Right lobe of liver (tissue), 6 donors: ENCODE measurements at places on chromosomes 3 and 15. TPM values are rescaled to one million over a fixed set of nuclear protein-coding genes. Genes with fewer than 3 reads are reported as not detected.

RTP3 gene
- total RNA-seq, result 29.0 TPM

- DNase-seq, result no peak
These were observed 69.0 kb upstream of the RAD18 start for GRCh38 chr3:9032231-9032777.

DNA sequence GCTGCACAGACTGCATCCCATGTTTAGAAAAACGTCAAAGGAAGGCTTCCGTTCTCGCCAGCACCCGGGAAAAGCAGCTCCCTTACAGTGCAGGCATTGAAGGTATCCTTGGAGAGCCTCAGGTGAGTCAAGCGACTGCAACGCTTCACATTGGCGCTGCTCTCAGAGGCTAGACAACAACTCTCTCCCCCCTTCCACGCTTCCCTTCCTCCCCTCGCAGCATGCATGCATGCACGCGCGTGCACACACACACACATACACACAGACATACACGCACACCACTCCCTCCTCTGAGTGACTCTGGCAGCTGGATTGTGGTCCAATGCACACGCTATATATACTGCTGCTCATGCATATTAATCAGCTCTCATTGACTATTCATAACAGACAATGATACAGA lies 191.1 kb downstream of the PDZRN3 start:
- DNase-seq, result no peak

P2RY13 gene
- total RNA-seq, result 2.3 TPM

DNA sequence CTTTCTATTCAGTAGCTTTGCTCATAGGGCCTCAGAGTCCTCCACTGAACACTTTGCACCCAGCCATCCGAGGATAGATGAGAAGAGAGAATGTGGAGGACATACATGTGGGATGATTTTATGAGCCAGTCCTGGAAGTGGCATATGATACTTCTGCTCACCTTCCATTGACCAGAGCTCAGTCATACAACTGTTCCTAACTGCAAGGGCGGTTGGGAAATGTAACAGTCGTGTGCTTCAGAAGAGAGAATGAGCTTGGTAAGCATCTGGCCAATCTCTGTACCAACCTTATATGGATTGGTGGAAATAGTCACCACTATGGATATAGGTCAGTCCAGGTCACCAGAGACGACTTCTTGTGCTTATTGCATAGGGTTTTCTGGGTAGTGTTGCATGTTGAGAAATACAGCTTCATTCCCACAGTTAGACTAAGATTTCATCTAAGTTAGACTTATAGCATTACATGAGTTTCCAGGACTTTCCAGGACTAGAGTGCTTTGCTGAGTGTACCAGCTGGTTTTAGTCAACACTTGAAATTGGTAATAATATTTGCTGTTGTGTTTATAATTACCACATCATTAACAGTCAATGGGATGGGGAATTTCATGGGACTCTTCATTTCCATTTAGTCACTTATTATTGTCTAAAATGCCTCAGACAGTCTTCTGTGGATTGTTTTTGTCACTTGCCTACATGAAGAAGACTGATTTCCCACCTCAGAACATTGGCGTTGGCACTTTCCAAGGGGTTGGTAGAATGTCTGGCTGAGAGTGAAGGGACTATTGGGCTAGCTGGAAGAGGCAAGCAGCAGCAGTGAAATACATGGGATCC lies 214.5 kb upstream of the ROPN1 start:
- no peak for DNase-seq

DNA sequence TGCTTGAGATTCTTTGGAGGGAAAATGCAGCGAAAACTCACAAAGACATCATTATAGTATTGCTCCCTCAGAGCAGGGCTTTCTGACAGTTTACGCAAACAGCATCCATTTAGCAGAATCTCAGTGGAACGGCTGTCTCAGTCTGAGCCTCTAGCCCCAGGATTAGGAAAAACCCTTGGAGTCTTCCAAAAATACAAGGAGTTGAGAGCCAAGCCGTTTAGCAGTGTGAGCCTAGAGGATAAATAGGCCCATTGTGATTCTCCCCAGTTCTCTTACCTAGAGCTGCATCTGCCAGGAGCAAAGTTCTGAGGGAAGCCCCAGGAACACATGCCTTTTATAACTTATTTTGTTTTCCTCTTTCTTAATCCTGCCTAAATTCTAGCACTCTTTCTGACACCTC lies 359.6 kb downstream of the NTRK3 start:
- no peak for DNase-seq

IMPG2 gene
- total RNA-seq, result 0.06 TPM

CCDC39 gene
- not detected for total RNA-seq

LINS1 gene
- 8.6 TPM for total RNA-seq

DNA sequence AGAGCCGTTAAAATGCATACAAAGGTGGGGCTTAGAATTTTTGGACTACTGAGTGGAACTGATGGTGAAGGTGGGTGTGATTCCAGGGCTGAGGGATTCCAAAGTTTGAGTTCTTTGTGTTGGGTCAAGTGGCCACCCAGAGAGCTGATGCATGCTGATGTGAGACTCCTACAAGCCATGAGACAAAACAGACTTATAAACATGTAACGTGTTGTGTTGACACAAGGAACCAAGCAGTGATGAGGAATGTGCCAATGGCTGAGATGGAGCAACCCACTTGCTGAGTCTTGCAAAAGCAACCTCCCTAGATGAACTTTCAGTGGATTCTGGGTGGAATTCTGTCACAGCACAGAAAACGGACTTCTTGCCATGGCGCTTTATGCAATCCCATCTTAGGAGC lies 289.0 kb downstream of the TLE3 start:
- DNase-seq, result no peak

HESX1 gene
- total RNA-seq, result 0.88 TPM

- DNase-seq, result no peak
These were observed 43.0 kb downstream of the RAB8B start for GRCh38 chr15:63232405-63232804.

DNA sequence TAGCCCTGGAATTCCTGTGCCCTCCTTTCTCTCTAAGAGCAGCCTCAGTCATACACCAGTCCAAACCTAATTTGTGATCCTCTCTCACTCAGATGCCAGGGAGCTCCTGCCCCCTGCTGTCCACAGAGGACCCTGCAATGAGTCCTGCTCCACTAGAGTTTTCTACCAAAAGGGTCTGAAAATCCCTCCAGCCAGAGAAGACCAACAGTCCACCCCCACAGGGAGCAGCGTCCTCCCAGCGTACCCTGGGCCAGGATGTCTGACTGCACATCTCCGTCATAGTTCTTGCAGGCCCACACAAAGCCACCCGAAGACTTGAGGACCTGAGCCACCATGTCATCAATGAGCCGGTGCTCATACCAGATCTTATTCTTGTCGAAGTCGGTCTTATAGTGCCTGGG lies 15.4 kb downstream of the IDH2 start:
- peak; percentile 53 for DNase-seq

DNA sequence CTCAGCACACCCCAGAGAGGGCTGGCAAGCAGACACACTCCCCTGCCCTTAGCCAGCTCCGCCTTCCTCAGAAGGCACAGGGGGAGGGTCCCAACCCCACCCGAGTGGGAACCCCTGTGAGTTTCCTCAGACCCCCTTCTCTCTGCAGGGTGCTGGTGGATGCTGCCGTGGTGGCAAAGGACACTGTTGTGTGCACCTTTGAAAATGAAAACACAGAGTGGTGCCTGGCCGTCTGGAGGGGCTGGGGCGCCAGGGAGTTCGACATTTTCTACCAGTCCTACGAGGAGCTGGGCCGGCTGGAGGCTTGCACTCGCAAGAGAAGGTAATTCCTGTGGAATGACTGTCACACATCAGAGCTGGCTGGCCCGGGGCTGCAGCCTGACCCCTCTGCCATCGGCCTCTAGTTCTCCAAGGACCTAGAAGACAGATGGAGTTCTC lies 149.4 kb downstream of the LRRK1 start:
- DNase-seq, result peak; percentile 37

DNA sequence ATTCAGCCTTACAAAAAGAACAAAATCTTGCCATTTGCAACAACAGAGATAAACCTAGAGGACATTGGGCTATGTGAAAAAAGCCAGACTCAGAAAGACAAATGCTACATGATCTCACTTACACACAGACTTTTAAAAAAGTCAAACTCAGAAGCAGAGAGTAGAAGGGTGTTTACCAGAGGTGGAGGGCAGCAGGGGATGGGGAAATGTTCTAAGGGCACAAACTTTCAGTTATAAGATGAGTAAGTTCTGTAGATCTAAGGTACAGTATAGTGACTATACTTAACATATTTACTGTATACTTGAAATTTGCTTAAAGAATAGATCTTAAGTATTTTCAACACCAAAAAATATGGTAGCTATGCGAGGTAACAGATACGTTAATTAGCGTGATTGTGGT lies 3.0 kb downstream of the MYEF2 start:
- DNase-seq, result no peak

DNA sequence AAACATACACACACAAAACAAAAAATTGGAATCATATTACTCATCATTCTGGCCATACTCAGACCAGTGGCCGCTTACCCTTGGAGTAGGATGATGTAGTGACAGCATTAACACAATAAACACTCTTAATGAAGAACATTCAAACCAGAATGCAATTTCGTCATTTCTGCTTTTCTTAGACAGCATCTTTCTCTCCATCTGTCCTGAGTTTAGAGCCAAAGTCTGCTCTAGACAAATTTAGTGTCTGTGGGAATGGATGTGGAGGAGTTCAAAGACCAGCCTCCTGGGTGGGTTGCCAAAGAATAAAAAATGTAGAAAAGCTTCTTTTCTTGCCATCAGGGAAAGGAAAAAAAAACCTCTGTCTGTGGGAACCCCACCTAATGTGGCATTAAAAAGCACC lies 212.4 kb upstream of the POU1F1 start:
- DNase-seq, result no peak

PLSCR4 gene
- total RNA-seq, result 33.3 TPM

HCLS1 gene
- 17.3 TPM for total RNA-seq

GRCh38 chr3:110070161-110070916 lies 733.0 kb upstream of the DPPA4 start:
- no peak for DNase-seq

DNA sequence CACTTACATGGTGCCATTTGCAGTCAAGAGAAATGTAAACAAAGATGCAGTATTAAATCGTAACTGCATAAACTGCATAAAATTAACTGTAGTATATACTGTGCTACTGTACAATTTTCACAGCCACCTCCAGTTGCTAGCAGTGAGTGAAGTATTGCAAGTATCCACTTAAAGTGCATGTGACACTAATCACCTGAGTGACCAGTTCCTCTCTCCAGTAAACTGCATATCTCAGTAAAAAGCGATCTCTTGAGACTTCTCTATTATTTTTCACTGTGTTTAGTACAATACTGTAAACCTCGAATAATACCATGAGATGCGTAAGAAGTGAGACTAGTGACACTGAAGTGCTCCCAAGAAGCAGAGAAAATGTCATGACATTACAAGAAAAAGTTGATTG lies 111.7 kb upstream of the PLXND1 start:
- DNase-seq, result no peak

MEIS2 gene
- 16.0 TPM for total RNA-seq

GRCh38 chr3:155179437-155179827 lies 99.3 kb downstream of the MME start:
- no peak for DNase-seq

DNA sequence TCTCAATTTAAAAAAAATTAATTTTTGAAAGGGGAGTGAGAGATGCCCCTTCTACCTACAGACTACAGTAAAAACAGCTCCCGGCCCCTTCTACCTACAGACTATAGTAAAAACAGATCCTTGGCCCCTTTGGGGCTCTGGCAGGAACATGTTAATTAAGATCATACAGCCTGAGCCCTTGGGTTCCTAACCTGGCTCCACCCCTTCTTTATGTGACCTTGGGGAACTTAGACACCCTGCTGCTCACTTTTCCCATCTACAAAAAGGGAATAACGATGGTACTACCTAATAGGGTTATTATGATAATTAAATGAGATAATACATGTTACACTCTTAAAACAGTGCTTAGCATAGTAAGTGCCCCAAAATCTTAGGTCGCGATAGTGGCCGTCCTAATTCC lies 60.1 kb upstream of the SEC61A1 start:
- no peak for DNase-seq

DNA sequence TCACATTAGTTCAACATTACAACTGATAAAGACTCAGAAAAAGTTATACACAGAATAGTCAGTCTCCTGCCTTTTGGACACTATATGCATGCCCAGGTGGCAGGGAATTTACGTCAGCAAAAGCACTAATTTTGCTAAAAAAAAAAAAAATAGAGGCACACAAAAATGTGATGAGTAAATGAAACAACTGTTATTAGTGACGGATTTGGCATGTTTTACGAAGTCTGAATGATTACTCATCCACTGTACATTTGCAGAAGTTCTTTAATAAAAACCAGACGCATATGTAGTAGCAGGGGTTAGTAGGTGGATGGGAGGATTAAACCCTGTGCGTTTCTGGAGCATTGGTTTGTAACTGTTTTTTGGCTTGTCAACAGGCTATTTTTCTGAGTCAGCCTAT lies 99.0 kb downstream of the MITF start:
- DNase-seq, result no peak

SPTSSB gene
- total RNA-seq, result 0.07 TPM

DNA sequence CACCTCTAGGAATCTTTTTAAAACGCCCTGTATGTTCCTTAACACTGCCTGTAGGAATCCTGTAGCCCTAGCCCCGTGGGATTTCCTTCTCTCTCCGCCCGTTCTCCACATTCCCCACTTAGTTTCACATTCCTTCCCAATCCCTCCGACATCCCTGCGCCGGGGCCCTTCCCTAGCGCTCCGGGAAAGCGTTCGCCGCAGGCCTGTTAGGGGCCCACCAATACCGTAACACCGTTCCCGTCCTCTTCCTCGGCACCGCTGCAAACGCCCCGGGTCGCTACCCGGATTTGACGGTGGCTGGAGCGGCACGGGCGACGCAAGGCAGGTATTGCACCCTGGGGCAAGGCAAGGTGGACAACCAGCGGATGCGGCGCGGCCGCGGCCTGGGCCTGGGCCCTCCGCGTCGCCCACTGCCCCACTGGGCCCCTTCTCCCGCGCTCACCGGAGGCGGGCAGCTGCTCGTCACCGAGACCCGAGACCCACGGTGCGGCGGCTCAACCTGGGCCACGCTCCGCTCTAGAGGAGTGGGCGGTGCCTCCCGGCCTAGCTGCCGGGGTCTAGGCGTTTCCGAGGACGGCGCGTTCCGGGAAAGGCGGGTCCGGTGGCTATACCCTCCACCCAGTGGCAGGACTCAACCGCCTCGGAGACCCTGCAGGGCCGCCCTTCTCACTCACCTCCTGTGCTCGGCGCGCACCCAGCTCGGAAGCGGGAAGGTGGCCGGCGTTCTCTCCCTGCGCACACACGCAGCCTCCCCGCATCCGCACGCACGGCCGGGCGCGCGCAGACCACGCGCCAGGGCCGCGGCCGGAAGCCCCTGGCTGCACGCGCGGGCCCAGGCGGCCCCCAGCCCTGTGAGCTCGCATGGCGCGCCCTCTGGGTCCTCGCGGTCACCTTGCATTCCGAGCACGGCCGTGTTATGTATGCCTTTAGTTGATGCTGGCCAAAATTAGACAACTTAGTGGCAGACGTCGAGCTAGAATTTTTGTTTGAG lies at the start of gene B3GALNT1:
Gene B3GALNT1, minus strand, starts transcription at position 789 of the 991 bp plus-strand sequence. CDS start 18,595 bp downstream, outside the sequence.
- peak; percentile 68 for DNase-seq

GRCh38 chr3:183210341-183210740 lies 42.7 kb upstream of the B3GNT5 start:
- DNase-seq, result no peak
